ENCODE measurements at places on chromosomes 6 and 20.

GRCh38 chr20:59122566-59122919, 41.1 kb upstream of the ZNF831 start:
- no peak for DNase-seq

DNA sequence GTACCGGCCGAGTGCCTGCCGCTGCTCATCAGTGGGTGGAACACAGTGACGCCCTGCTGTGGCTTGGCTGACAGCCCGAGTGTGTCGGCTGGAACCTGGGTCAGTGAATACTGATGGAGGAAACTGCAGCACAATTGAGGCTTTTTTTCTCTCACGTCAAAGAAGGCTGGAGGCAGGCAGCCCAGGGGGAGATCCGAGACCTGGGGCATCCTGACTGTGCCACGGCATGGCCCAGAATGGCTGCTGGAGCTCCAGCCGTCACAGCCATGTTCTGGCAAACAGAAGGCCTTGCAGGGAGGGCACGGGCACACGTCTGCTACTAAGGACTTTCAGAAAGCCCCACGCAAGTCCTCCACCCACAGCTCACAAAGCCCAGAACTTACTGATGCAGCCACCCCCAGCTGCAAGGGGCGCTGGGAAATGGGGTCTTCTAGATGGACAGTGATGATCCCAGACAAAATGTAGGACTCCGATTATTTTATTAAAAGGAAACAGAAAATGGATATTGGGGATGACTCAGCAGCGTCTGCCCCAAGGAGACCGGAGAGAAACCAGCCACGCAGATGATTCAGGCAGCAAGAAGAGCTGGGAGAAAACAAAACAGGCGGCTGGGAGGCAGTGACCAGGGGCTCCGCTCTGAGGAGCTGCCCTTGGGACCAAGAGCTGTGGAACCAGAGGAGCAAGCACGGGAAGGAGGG, 140.0 kb downstream of the TAF4 start:
- DNase-seq = peak; percentile 13

DNA sequence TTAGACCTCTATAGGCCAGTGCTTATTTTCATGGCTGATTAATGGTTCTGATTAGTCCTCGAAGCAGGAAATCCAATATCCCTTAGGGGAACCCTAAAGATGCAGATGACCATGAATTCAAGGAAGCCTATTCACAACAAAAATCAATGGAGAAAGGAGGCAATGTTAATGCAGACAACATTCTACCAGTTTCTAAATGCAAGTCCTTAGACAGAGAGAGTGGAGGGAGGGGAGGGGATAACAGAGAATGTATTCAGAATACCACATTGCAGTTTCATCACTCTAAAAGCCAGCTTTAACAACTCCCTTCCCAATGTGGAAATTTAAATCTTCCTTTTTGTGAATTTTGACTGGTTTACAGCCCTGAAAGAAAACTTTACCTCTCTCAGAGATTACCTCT, 87.1 kb upstream of the POU3F2 start:
- no peak for DNase-seq

DNA sequence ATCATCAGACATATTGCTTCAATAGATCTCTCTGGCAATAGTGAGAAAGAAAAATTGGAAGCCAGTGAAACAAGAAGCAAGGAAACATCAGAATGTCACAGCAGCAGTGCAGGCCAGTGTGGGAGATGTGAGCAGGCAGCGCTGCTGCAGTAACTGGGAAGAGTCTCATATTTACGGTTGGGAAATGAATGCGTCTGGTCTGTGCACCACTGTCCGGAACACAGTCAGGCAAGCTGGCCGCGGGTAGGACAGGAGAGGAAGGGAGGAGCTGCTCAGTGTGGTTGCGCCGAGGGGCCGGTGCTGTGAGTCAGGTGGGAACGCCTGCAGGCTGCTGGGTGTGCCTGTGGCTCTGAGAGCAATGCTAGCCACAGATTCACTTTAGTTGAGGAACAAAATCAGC, 6.4 kb upstream of the PSMG4 start:
- DNase-seq = peak; percentile 41

DNA sequence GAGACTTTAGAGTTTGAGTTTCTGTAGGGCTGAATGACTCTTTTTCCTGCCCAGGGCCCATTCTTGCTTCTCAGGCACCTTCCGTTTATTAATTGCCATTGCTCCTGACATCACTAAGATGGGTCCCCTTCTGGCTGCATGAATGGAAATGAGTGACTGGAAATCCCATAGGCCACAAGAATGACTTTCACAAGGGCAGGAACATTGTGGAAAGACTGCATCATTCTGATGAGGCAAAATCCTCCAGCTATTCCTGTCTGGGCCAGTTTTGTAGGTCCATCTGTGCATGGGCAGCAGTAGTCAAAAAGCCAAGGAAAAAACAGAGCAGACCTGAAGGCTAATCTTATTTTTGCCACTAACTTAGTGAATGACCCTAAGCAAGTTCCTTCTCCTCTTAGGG, 19.3 kb downstream of the TMEM74B start:
- no peak for DNase-seq

GRCh38 chr6:5995949-5996713, 10.6 kb downstream of the NRN1 start:
- no peak for DNase-seq

GRCh38 chr6:13927203-13927602, 2.5 kb downstream of the RNF182 start:
- DNase-seq = no peak

DNA sequence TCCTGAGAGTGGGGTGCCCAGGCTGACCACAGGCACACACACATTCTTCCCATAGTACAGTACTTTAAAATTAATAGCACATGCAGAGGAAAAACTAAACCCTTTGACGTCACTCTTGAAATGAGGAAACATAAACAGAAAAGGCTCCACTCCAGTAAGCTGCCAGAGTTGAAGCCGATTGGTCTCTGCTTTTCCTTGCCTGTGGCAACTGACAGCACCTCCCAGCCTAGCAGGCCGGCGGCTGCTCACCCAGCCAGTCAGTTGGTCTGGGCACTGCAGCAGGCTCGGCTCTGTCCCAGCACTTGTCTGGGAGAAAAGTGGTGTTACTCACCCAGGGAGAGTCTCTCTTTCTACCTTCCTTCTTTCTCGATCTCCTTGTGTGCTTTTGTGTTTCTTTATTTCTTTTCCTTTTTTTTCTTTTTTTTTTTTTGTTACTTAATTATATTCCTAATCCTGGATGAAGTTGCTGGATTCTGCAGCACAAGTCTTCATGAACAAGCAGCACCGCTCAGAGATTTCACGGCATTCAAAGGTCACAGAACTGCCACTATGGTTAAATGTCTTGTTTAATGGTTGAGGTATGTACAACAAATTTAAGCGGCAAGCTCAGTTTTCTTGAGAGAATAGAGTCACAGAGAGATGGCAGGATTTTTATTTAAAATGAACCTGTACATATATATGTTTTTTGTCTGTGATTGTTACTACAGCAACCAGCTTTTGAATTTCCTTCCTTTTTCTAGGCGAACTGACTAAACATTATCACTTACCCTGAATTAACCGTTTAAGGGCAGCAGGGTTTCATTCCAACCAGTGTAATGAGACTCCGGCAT, at the start of gene PDE7B:
PDE7B (plus strand) TSS at position 260 of the 830 bp plus-strand sequence.
- peak; percentile 92 for DNase-seq

DNA sequence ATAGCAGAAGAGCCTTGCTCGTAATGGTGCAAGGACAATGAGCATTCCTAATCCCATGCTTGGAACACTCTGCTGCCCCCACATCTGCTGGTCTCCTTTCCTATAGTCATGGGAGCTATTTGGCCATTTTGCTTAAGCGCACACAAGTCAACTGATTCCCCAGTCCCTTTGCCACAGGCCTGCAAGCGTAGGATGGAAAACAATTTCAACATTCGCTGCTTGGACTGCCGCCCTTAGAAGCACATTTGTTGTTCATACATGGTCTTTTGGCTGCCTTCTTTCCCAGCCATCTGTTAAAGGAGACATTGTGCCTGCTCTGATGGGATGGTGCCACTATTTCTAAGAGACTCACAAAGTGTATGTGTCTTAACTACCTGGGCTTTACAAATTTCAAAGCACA, 96.9 kb downstream of the RFX6 start:
- no peak for DNase-seq

GRCh38 chr6:142302421-142303175, 791 bp downstream of the ADGRG6 start:
- no peak for DNase-seq

GRCh38 chr6:139473231-139473701, 98.8 kb upstream of the CITED2 start:
- DNase-seq = no peak

- no peak for DNase-seq
Observed at GRCh38 chr6:134657751-134658527, 292.0 kb downstream of the ALDH8A1 start.

Data from Right ventricle myocardium inferior (tissue), 1 donor.